ENCODE measurements at places on chromosomes 13 and 19.

GRCh38 chr13:21905486-21905885, 234.6 kb downstream of the FGF9 start:
- no peak for DNase-seq

DNA sequence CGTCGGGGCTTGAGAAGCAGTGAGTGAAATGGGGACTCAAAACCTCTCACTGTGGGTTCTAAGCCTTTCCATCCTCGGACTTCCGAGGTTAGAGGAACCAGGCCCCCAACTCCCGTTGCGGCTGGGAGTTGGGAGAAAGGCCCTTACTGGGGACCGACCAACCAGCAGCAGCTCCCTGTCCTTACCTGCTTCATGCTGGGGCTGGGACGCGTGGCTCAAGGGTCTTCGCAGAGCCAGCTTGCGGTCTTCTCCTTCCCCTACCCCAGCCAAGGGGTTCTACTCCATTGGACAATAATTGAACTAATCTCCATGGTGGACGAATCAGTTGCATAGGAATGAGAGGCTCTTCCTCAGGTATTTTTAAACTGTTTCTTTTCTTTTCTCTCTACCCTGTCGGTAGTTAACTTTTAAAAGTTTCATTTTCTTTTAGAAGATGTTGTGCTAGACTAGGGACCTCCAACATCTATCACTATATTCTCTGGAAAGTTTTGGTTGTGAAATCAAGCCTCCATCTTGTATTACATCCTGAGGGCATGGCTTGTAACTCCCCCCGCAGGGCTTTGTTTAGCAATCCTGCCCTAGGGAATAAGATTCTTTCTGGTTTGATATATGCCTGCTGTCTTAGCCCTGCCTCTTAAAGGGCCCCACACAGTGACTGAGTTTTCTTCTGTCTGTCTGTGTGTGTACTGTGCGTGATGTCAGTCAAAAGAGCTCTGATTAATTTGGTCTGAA, 1027.1 kb upstream of the PCDH9 start:
- no peak for DNase-seq

GRCh38 chr13:44395976-44396694, 22.5 kb downstream of the SERP2 start:
- DNase-seq: no peak

GRCh38 chr13:40371531-40372125, 294.8 kb downstream of the FOXO1 start:
- no peak for DNase-seq

DNA sequence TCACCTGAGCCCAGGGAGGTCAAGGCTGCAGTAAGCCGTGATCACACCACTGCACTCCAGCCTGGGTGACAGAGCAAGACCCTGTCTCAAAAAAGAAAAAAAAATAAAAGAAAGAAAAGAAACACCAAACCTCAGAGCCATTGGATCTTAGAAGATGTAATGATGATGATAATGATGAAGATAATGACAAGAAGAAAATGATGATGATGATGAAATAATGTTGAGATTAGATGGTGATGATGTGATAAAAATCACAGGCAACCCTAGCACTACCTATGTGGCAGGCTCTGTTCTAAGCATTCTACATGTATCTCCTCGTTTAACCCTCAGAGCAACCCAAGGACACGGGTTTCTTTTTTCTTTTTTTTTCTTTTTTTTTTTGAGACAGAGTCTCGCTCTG, 20.1 kb upstream of the HNRNPUL1 start:
- DNase-seq: no peak

DNA sequence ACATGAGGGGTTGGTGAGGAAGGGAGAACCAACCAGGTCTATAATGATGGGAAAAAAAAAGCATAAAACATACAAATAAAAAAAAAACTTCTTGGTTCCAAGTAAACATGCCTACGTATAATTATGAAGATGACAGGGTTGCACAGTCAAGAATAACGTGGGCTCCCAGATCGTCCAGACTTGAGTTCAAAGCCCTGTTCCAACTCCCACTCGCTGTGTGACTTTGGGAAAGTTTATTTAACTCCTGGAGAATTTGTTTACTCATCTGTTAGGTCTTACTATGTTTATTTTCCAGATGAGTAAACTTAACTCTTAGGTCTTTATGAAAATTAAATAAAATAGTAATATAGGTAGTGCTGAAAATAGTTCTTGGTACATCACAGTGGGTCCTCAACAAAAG, 13.8 kb downstream of the STARD13 start:
- DNase-seq: no peak

GRCh38 chr13:42534785-42535184, 39.2 kb upstream of the TNFSF11 start:
- DNase-seq: no peak

GRCh38 chr19:48329167-48329891, 4.0 kb downstream of the EMP3 start:
- peak; percentile 41 for DNase-seq

DNA sequence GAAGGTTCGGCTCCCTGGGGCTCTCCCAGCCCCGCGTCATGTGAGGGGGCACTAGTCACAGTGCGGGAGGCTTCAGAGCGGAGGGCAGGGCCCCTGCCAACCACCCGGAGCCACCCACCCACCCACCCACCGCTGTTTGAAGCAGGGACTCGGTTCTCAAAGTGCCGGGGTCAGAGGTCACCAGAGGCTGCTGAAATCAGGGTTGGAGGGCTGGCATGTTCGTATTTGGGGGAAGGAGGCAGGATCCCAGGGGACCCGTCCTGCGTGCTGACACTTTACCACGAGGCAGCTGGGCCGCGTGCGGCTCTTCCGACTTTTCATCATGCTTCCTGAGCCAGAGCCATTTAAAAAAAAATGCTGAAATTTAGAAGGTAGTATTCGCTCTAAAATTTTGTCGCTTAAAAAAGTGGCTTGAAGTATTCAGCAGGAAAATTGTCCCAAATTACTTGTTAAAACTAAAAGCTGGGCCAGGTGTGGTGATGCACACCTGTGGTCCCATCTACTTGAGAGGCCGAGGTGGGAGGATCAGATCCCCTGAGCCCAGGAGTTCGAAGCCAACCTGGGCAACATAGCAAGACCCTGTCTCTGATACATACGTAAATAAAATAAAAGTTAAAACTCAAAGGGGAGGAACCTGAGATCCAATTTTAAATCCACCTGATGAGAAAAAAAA, 21.2 kb downstream of the ATP11A start:
- no peak for DNase-seq

- peak; percentile 63 for DNase-seq
Measured at GRCh38 chr19:46487802-46488445, 7.7 kb downstream of the PNMA8B start.

DNA sequence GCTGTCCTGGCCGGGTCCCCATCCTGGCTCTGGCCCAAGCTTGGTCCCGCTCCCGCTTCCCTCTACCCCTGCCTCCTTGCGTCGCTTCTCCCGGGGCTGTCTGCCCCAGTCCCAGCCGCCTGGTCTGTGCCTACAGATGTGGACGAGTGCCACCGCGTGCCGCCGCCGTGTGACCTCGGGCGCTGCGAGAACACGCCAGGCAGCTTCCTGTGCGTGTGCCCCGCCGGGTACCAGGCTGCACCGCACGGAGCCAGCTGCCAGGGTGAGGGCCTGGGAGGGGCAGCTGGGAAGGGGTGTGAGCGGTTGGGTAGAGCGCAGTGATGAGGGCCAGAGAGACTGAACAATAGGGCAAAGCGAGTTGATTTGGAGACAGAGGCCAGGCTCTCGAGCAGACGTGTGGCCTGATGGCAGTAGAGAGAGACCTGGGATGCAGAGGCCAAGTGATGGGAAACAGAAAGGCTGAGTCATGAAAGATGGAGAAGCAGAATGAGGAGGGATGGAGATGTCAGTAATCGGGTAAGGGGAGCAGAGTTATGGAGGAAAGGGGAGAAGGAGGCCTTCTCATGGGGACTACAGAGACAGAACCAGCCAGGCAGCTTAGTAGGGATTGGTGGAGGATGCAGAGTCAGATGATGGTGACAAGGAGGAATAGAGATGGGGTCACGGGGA, 9.4 kb downstream of the LTBP4 start:
- peak; percentile 66 for DNase-seq

GRCh38 chr19:6568010-6568526, 22.9 kb downstream of the CD70 start:
- no peak for DNase-seq

GRCh38 chr19:45782162-45782691, at the start of gene DMPK:
Gene DMPK, minus strand, starts transcription at chr19:45782490. Its CDS starts 138 bp downstream, at chr19:45782352.
- no peak for DNase-seq

GRCh38 chr13:65631078-65631477, 1599.1 kb downstream of the PCDH9 start:
- no peak for DNase-seq

DNA sequence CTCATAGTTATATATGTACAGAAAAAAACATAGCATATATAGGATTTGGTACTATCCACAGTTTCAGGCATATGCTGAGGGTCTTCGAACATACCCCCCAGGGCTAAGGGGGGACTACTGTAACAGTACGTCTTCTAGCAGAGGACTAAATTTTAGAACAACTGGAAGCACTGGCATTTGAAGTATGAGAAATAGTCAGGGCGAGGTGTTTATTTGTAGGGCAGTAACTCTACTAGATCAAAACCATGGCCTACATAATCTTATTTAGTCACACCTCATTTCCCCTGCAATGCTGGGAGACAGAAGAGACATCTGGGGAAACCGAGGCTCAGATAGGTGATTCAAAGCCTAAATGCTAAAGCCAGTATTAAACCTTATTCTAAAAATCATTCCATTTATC, 245.6 kb downstream of the DCT start:
- no peak for DNase-seq

DNA sequence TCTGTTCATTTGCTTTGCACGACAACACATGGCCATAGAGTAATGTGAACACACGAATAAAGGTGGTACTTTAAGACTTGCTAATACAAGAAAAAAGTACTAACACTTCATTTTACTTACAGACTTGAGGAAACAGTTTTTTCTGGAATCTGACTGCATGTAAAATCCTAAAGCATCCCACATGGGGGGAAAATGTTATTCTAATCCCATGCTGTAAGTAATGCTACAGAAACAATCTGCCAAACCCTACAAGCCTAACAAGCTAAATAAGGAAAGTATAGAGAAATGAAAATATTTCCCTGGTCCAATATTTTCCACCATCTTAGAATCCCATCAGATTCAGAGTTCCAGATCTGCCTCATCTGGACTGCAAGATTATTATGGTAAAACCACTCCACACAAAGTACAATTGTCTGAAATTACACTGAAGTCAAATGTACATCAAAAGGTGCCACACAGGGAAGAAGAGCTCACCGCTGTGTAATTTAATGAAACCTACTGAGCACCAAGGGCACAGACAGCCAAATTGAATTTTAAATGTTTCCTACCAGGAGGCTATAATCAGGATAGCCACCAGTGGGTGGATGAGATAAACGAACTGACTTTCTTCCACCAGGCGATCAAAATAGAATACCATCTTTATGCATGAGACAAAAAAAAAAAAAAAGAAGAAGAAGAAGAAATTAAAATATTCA, 22.0 kb downstream of the LHFPL6 start:
- DNase-seq: no peak

All from CD4-positive, alpha-beta T cell treated with Interleukin-6 at 100 ng/mL for 8 hours (primary cell).